ENCODE measurements at places on chromosomes 13 and 19. TPM values are rescaled to one million over a fixed set of nuclear protein-coding genes. Genes with fewer than 3 reads are reported as not detected.

The C19orf25 gene
- 34.9 TPM for total RNA-seq

GRCh38 chr19:44806291-44806690 is 2.6 kb upstream of the BCAM start:
- DNase-seq: no peak

GRCh38 chr13:97944396-97945029 is 9.0 kb upstream of the IPO5 start:
- DNase-seq: peak; percentile 3

The SIGLEC8 gene
- total RNA-seq: not detected

- no peak for DNase-seq
Measured at GRCh38 chr19:28424077-28424476, 788.9 kb downstream of the UQCRFS1 start.

- peak; percentile 61 for DNase-seq
Measured at GRCh38 chr19:31149441-31149941, 199.7 kb downstream of the TSHZ3 start.

DNA sequence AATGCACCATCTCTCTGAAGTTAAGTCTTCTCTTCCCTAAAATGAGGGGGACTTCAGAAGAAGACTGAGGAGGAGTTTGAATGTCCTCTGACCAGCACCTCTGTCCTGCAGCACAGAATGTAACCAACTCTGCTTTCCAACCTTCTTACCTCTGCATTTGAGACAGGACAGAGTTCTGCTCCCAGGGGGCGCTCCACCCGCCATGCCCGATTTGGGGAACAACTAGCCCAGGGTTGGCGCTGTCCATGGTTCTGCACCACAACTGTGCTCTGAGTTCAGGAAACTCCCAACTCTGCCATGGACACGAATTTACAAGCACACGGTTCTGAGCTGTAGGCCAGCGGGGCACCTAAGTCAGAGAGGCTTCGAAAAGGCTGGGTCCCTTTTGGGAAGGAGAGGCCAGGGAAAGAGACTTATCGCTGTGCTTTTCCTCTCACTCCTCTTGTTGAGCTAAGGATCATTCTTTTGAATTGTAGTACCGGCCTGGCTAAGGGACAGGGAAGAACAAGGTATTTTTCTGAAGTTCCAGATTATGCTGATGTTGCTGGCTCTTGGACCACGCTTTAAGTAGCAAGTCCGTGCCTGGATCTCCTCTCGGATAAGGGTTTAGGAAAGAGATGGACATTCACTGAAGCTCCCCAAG is 22.2 kb downstream of the SIGLEC5 start:
- peak; percentile 41 for DNase-seq

DNA sequence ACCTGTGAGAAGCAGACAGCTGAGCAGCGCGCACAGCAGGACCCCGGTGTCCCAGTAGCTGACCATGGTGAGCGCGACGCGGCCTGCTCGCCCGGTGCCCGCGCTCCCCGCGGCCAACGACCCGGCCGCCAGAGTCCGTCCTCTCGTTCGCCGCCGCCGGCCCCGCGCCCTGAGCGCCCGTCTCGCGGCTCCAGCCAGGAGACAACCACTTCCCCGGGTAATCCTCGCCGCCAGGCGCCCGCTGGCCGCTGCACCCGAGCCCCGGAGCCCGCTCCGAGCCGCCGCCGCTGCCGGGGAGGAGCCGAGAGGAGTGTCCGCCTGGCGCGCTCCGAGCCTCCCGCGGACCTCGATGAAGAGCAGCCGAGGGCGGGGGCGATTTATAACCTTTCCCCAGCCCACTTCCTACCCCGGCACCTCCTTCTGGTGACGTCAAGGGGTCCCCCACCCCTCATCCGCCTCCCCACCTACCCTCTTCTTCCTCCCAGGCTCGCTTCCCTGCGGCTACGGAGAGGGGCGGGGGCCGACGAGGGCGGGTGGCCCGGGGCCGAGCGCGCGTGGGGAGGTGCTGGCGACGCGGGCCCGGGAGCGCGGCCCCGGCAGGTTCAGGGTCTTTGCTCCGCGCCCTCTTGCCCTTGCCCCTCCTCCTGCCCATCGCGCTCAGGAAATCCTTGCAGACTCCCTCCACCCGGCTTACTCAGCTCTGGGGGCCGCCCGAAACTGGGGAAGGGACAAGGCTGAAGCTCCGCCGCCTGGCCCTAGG is at the start of gene FLT1:
TSS of gene FLT1 (minus strand) at position 351 of the 760 bp plus-strand sequence. CDS start at position 66, 285 bp downstream.
- DNase-seq: no peak

The SAMD1 gene
- total RNA-seq: 34.2 TPM

DNA sequence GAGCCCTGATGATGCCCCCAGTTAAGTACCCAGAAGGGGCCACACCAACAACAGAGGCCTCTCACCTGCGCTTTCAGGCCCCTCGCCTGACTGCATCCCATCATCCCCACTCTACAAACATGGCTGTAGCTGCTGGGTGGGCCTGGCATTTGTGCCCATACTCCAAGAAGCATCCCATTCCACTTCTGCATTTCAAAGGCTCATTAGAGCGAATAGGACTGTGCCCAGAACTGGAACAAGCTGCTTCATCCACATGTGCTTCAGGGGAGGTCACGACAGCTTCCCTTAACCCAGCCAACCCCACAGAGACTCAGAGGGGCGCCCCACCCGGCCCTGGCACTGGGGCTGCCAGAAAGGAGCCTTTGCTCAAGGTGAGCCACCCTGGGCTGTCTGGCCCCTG is 156.9 kb downstream of the SIPA1L3 start:
- no peak for DNase-seq

DNA sequence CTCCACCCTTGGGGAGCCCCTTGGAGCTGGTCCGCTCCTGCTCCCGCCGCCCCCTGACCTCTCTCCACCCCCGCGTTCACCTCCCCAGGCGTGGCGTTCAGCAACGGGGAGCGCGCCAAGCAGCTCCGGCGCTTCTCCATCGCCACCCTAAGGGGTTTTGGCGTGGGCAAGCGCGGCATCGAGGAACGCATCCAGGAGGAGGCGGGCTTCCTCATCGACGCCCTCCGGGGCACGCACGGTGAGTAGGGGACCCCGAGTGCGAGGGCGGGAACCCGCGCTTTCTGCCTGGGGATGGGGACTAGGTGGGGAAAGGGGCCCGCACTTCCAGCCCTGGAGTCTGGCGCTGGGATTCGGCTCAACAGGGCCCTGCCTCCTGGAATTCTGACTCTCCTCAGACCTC is 1.7 kb downstream of the CYP2A13 start:
- DNase-seq: no peak

The CEACAM3 gene
- not detected for total RNA-seq

Measured in foreskin keratinocyte (primary cell).